Right lobe of liver (tissue), 6 donors: ENCODE measurements at places on chromosomes 1 and 21.

- no peaks in the 10 kb centered on the region for H3K36me3 ChIP-seq
- H3K4me1 ChIP-seq = no peaks in the 10 kb centered on the region
- H3K27ac ChIP-seq = no peak overlapping the region
- DNase-seq = no peak
- no peak overlapping the region for H3K4me3 ChIP-seq
Observed at GRCh38 chr1:202553560-202554038, 156.7 kb downstream of the SYT2 start.

DNA sequence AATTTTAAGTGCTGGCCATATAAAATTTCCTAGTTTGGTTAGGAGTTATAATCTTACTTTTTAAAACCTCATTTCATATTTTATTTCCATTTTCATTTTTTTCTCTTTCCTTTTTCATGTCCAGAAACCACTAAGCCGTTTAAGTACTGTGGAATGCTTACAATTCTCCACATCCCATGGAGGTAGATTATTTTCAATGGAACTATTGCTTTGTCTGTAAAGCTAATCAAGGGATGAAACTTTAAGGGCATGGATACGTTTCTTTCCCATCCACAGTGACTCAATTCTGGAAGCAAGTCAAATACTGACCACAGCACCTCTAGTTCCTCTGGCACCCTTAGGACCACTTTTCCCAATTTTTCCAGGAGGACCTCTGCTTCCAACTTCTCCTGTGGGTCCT is 139.1 kb upstream of the ZNHIT6 start:
- no peaks in the 10 kb centered on the region for H3K4me1 ChIP-seq
- no peak overlapping the region for H3K4me3 ChIP-seq
- no peak overlapping the region for H3K27ac ChIP-seq
- no peaks in the 10 kb centered on the region for H3K36me3 ChIP-seq

DNA sequence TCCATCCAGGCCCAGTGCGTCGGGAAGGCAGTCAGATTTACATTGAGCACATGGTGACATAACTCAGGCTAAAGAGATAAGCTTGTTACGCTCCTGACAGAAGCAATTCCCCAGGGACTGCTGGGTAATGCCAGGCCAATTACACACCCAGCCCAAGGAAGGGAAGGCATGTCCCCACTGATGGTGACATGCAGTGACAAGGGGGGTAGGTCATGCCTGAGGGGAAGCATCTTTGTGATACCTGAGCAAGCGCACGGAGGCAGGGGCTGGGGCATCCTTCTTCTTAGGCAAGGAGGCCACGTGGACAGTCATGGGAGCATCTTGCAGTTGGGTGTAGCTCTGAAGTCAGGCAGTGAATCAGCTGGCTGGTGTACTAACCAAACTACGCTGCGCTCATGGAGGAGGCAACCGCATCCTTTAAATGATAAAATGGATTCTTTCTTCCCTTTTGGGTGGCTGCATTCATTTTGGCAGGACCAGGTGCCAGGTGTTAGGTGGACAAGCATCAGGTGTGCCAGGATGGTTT is 39.6 kb upstream of the GRIK3 start:
- H3K4me1 ChIP-seq = no peaks in the 10 kb centered on the region
- no peak overlapping the region for H3K4me3 ChIP-seq
- no peak for DNase-seq
- no peaks in the 10 kb centered on the region for H3K36me3 ChIP-seq
- H3K27me3 ChIP-seq = no peaks in the 10 kb centered on the region

DNA sequence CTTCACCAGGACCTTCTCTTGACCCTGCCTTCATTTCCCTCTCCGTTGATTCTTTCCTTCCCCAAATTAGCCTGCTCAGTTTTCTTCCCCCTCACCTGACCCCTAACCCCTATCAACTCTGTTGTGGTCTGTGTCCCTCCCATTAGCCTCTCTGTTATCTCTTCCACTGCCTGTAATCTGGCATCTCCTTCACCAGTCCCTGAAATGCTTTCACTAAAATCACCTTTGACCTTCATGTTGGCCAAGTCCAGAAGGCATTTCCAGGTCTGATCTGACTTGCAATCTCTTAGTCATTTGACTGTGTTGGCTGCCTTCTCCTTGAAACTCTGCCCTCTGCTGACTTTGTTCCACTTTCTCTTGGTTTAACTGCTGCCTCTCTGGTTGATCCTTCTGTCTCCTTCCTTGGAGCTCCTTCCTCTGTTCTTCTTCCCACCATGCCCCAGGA is 28.2 kb downstream of the ATP8B2 start:
- H3K27me3 ChIP-seq = no peaks in the 10 kb centered on the region
- no peak for DNase-seq
- peak overlapping the region; percentile 28 for H3K4me3 ChIP-seq
- no peak overlapping the region for H3K27ac ChIP-seq
- peaks cover 18% of the 10 kb centered on the region for H3K4me1 ChIP-seq

GRCh38 chr1:206502403-206502802 is 4.9 kb upstream of the RASSF5 start:
- no peak overlapping the region for H3K27ac ChIP-seq
- no peaks in the 10 kb centered on the region for H3K27me3 ChIP-seq
- H3K4me1 ChIP-seq = no peaks in the 10 kb centered on the region
- no peaks in the 10 kb centered on the region for H3K36me3 ChIP-seq
- no peak for DNase-seq

DNA sequence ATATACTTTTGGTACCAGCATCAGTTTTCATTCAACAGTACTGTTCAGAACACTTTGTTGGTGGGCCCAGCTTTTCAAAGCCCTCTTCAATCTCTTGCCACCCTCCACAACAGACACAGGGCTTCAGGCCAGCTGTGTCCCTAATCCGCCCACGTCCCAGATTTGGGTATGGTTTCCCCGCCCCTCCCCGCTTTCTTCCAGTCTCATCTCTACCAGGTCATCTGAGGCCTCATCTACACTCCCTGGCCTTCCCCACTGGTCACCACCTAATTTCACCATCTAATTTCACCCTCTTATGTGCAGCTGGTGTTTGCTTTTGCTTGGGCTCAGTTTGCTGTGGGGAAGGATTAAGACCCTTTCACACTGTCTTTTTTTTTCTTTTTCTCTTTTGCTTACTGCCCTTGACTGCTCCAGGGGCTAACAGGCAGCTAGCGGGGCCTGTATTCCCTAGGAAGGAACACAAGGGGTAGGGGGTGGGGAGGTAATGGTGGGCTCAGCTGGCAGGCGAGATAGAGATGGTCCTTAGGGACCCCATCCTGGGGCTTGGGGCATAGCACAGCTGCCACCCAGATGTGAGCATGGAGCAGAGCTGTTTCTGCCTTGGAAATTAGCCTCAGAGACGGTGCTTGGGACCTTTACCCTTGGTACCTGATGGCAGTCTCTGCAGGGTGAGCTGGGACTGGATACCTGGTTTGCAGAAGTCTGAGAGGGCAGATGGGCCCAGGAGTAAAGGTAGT is 3.8 kb upstream of the EPB41 start:
- H3K4me3 ChIP-seq = no peak overlapping the region
- no peaks in the 10 kb centered on the region for H3K27me3 ChIP-seq

- no peak overlapping the region for H3K4me3 ChIP-seq
- no peak overlapping the region for H3K27ac ChIP-seq
- DNase-seq = no peak
Observed at GRCh38 chr1:172343240-172344160, 77.0 kb upstream of the C1orf105 start.

- no peak for DNase-seq
- H3K27me3 ChIP-seq = no peaks in the 10 kb centered on the region
Observed at GRCh38 chr1:91501523-91501851, 836 bp downstream of the CDC7 start.

- H3K4me1 ChIP-seq = no peaks in the 10 kb centered on the region
- DNase-seq = no peak
- H3K27me3 ChIP-seq = no peaks in the 10 kb centered on the region
- H3K4me3 ChIP-seq = no peak overlapping the region
- no peak overlapping the region for H3K27ac ChIP-seq
Observed at GRCh38 chr21:46556802-46557201, 48.1 kb downstream of the S100B start.

GRCh38 chr1:3773572-3774275 is 1.2 kb downstream of the SMIM1 start:
- H3K36me3 ChIP-seq = peaks cover 1% of the 10 kb centered on the region
- no peak overlapping the region for H3K27ac ChIP-seq
- no peak overlapping the region for H3K4me3 ChIP-seq
- H3K4me1 ChIP-seq = no peaks in the 10 kb centered on the region

DNA sequence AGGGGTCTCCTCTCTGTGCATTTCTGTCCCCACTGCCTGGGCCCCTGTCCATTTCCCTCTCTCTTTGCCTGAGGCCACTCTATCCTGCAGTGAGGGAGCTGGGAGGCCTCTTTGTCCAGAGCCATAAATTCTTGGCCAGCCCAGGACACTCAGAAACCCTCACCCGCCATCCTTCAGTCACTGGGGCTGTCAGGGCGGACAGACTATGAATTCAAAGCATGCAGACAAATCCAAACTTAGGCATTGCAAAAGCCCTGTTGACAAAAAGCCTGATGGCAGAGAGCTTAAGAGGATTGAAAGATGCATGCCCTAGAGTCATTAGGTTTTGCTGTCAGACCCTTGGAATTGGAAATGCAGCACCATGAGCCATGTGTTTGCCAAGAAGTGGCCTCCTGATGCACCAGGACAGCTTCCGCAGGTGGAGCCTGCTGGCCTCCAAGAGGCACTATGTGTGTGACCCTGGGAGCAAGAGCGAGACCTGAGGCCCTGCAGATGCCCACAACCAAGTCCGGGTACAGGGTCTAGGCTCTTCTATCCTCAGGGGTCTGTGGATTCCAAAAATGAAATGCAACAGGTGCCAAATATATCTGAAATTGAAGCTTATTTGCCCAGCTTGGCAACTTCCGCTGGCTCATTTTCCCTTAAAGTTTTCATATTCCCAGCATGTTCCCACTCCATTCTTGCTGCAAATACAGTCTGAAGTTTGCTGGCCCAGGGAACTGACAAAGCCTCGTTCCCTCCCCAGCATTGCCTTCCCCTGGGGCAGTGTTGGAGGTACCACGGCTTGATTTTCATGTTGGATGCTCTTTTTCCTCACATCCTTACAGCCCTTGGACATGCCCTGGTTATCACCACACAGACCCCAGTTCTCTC is 177.9 kb downstream of the PGBD5 start:
- H3K27ac ChIP-seq = no peak overlapping the region
- DNase-seq = no peak
- no peaks in the 10 kb centered on the region for H3K4me1 ChIP-seq
- H3K4me3 ChIP-seq = no peak overlapping the region
- H3K36me3 ChIP-seq = peaks cover 4% of the 10 kb centered on the region
- no peaks in the 10 kb centered on the region for H3K27me3 ChIP-seq

DNA sequence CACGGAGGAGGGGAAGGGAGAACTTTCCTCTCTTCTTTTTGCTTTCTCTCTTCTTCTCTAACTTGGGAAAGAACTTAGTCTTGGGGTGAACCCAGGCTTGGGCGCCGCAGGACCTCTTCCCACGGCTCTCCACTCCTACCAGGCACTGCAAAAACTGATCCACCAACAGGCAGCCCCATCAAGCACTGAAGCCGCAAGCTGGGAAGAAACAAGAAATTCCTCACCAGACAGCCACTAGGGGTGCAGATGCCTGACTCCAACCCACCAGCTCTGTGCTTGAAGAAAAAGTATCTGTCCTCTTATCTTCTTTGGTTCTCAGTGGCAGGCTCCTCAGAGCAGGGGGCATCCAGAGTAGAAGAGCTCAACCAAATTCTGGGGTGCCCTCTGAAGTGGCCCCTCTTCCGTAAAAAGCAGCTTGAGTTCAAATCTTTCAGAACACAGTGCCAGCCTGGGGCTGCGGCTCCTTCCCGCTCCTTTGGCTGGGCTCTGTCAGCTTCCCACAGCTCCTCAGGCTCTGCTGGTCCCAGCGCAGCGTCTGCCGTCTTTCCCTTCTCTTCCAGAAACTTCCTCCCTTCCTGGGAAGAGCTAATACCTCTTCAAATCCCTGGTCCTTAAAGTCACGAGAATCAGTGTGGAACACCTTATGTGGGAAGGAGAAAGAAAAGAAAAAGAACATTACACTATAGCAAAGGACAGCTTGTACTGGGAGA is 2.4 kb downstream of the SLC41A1 start:
- H3K27ac ChIP-seq = no peak overlapping the region
- H3K4me3 ChIP-seq = no peak overlapping the region
- H3K4me1 ChIP-seq = peaks cover 5% of the 10 kb centered on the region
- no peak for DNase-seq

- no peaks in the 10 kb centered on the region for H3K27me3 ChIP-seq
- H3K4me3 ChIP-seq = no peak overlapping the region
- H3K36me3 ChIP-seq = no peaks in the 10 kb centered on the region
- H3K4me1 ChIP-seq = peaks cover 7% of the 10 kb centered on the region
Observed at GRCh38 chr1:181021159-181021558, 1.5 kb downstream of the STX6 start.

- H3K36me3 ChIP-seq = no peaks in the 10 kb centered on the region
- no peaks in the 10 kb centered on the region for H3K27me3 ChIP-seq
- no peak for DNase-seq
- no peaks in the 10 kb centered on the region for H3K4me1 ChIP-seq
- no peak overlapping the region for H3K27ac ChIP-seq
- no peak overlapping the region for H3K4me3 ChIP-seq
Observed at GRCh38 chr1:210800301-210800700, 333.6 kb downstream of the KCNH1 start.

GRCh38 chr21:29360799-29361765 is 62.4 kb downstream of the BACH1 start:
- no peaks in the 10 kb centered on the region for H3K27me3 ChIP-seq
- no peaks in the 10 kb centered on the region for H3K4me1 ChIP-seq
- DNase-seq = no peak
- H3K27ac ChIP-seq = no peak overlapping the region

- H3K4me1 ChIP-seq = peaks cover 25% of the 10 kb centered on the region
- no peaks in the 10 kb centered on the region for H3K27me3 ChIP-seq
- DNase-seq = no peak
- no peaks in the 10 kb centered on the region for H3K36me3 ChIP-seq
Observed at GRCh38 chr21:41926117-41926806, 27.6 kb downstream of the C2CD2 start.
